Occipital lobe (tissue), 3 donors: ENCODE measurements at places on chromosomes 16 and 17. TPM values are rescaled to one million over a fixed set of nuclear protein-coding genes. Genes with fewer than 3 reads are reported as not detected.

- no peak for DNase-seq
Measured at GRCh38 chr17:77905266-77905665, 53.2 kb upstream of the TNRC6C start.

- peak; percentile 97 for DNase-seq
Measured at GRCh38 chr17:40100669-40101366, 429 bp upstream of the NR1D1 start.

DNA sequence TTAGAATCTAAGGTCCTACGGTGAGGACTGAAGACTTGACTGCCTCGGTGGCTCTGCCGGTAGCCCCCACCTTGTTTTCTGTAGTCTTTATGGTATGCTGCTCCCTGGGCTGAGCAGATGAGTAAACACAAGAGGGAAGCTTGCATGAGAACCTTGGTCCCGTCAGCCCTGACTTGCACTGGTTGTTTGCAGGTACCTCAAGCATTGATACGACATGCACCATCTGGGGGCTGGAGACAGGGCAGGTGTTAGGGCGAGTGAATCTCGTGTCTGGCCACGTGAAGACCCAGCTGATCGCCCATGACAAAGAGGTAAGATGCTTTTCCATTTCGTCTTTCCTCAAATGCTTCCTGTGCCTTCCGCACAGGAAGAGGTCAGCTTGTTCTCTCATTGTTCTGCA is 21.1 kb upstream of the TACO1 start:
- DNase-seq: no peak

GRCh38 chr16:22216191-22216831 is 10.2 kb downstream of the EEF2K start:
- DNase-seq: peak; percentile 46

GRCh38 chr16:12087901-12088421 is 111.4 kb downstream of the SNX29 start:
- DNase-seq: peak; percentile 32

- DNase-seq: no peak
Measured at GRCh38 chr17:73268582-73269328, 7.1 kb upstream of the CPSF4L start.

DNA sequence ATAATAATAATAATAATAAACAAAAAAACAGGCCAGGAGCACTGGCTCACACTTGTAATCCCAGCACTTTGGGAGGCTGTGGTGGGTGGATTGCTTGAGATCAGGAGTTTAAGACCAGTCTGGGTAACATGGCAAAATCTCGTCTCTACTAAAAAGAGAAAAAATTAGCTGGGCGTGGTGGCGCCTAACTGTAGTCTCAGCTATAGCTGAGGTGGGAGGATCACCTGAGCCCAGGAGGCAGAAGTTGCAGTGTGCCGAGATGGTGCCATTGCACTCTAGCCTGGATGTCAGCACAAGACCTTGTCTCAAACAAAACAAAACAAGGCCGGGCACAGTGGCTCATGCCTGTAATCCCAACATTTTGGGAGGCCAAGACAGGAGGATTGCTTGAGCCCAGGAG is 18.7 kb upstream of the ATP6V0C start:
- no peak for DNase-seq

The TMEM238L gene
- total RNA-seq: not detected

The PMP22 gene
- total RNA-seq: 12.0 TPM

The DNAH2 gene
- 0.62 TPM for total RNA-seq

The FN3KRP gene
- 21.2 TPM for total RNA-seq

The NXPH3 gene
- total RNA-seq: 17.9 TPM

The TMEM235 gene
- not detected for total RNA-seq

The PPP1R27 gene
- not detected for total RNA-seq
